ENCODE measurements at places on chromosomes 2 and 18.
A peak's percentile ranks its signal among the peaks of the same experiment; 100 is the strongest.

DNA sequence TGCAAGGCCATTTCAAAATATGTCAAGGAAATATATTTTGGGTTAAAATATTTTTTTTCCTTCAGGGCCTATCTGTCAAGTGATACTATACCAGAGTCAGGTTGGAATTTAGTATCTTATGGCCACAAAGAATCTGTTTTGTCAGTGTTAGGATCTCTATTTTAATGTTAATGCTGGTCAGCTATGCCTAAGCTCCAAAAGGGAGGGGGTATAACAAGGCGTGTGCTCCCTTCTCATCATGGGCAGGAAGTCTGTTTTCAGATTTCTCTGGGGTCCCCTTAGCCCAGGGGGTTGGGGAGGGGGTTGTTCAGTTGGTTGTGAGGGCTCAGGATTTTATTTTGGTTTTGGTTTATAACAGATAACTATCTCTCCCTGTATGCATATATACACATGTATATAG, 126.4 kb downstream of the TMEM163 start:
- no peak for DNase-seq

DNA sequence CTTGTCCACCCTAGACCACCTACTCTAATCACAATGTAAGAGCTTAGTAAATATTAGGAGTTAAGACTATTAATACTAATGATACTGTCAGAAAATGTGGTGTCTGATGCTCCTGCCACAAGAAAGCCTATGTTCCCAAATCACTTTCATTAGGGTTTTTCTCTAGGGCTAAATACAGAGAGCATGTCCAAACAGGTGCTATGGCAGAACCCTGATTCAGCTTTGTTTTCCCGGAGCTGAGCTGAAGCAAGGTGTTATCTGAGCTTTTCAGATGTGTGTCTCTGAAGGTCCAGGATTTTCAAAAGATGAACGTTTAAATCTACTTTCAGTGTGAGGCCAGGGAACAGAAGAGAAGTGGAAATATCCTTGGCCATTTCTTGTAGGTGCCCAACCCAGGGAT, 40.6 kb downstream of the CPO start:
- DNase-seq = no peak

- no peak for DNase-seq
These were observed 67.9 kb upstream of the PNPT1 start for GRCh38 chr2:55761526-55761925.

DNA sequence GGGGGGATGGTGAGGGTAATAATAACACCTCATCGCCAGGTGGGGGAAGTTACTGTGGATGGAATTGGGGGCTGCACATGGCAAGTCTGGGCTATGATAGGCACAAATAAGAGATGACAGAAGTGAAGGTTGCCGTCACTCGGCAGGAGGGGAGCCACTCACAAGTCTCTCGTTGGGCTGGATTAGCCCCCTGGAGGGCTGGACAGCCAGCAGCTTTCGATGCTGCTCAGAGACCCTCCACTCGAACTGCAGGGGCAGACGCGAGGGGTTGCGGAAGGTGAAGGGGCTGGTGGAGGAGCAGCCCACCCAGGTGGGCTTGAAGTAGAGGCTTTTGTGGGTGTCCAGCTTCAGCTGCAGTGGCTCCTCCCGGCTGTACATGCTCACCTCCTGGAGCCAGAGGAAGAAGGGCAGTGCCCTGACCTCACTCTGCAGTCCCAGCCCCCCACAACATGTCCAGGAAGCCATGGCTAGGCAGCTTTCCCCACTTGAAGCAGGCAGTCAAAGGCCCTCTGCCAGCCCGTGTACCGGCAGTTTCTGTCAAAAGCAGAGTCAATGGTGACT, 18.2 kb downstream of the CFAP65 start:
- DNase-seq = no peak

DNA sequence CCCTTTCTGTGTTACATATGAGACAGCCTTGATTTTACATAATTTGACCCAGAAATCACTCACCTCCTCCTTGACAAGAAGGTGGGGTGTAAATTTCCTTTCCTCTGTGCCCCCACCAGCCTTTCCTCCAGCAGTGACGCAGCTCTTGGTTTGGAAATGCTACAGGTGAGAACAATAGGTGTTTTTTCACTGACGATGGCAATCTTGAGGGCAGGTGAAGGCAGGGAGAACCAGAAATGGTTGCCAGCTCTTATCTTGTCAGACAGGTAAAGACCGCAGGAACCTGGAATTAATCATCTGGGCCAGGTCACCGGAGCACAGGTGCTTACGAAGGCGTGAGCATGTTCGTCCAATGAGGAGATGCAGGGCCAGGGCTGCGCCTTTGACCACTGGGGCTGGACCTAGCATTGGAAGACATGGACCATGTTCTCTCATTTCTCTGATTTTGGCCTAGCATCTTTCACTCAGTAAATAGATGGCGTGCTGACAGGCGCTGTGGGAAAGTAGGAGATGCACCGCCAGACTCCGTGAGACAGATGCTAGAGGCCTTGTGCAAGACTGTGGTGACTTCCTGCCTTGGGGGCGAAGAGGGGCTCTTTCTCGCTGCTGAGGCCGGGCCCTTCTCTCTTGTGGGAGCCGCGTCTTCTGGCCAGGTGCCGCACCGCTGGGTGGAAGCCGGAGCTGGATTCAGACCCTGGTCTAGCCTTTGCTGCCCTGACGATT, 4.0 kb downstream of the CIDEA start:
- no peak for DNase-seq

DNA sequence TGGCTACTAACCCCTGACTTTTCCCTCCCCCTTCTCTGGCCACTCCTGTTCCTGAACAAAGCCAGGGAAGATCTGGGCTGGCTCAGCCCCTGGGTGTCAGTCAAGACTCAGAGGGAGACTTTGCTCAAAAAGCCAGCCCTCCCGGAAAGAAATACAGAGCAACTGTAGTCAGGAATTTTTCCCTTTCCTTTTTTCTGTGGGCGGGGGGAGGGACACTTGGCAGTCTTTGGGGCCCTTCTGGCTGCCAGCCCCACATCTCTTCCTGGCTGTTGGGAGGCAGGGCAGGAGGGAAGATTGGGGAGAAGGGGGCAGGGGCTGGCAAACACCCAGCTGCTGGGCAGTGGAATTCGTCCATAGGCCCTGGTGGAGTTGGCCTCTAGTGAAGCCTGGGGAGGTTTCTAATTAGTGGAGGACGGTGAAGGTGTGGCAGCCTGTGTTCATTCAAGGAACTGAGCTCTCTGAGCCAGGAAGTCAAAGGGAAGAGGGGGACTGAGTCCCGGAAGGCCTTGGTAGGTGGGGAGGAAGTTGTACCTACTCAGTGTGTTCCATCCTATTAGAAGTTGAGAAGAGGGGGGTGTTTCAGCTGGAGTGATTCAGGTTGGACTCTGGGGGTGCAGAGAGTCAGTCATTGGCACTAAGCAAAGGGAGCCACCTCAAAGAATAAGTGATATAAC, 10.9 kb downstream of the IGFBP2 start:
- DNase-seq = no peak

DNA sequence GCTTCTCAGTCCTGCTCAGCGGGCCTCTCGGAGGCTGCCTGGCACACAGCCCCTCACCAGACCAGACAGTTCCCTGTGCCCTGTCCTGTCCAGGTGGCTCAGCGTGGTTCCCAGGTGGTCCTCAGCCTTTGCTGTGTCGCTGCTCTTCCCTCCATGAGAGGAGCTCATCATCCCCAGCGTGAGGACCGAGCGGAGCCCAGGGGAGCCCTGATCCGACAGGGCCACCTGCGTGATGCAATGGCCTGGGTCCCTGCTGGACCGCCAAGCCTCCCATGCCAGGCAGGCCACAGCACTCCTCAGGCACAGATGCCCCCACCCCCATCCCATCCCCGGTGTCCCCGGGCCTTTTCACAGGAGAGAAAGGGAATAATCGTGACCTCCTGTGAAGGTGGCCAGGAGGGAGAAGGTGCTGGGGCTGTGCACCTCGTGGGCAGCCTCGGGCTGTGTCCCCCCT, 4.3 kb downstream of the GPC1 start:
- no peak for DNase-seq

GRCh38 chr2:42494355-42495233, 812 bp upstream of the KCNG3 start:
- peak; percentile 53 for DNase-seq

DNA sequence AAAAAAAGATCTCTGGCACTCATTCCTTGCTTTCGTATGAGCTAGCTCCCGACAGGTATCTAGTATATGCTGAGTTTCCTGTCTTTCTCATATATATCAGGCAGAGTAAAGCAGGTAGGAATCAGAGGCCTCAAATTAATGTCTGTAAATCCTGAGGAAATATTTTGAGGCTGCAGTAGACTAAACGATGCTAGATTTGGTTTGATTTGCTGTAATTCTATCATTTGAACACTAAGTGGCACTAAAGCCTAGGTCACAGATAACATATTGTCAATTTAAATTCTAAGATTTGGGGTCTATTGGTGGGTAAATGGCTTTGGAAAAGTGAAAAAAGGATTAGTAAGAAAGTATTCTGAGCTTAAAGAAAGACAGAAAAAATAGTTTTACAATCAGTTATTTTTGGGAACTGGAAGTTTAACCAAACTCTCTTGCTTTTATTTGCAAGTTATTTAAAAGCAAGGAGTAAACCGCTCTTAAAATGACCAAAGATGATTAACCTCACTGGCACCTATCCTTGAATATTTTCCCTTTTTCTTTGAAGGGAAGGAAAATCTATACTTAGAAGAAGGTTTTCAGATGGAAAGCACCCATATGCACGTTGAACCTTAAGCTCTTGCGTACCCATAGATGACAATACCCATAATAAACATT, 37.6 kb upstream of the SLC4A10 start:
- no peak for DNase-seq

- DNase-seq = no peak
These were observed 58.1 kb downstream of the CYP26B1 start for GRCh38 chr2:72089537-72089936.

DNA sequence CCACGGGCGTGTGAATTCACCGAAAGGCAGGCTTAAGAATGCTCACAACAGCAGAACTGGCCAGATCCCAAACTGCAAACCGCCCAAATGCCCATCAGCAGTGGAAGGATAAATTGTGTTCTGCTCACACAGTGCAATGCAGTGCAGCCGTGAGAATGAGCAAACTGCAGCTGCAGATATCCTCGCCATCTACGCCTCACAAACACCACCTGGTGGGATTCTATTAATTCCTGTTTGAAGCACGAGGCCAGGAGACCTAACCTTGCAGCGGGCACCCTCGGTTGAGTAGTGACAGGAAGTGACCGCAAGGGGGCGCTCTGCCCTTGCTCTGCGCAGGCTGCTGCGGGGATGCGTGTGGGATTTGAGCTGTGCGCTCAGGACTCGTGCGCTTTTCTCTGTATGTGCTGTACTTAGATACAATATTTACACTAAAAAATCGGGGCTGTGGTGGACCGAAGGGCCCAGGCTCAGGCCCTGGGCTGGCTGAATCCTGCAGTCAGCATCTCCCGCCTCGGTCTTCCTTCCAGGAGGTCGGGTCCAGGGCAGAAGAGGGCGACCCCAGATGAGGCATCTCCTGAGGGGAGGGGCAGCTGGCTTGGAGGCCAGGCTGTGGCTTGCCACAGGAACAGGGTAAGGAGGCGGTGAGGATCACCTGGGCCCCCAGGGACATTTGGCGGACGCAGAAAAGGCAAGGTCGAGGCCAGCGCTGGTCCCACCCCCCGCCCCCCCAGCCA, 19.8 kb upstream of the PDIA6 start:
- peak; percentile 68 for DNase-seq

- DNase-seq = no peak
These were observed 246.1 kb downstream of the NRXN1 start for GRCh38 chr2:50785816-50786215.

GRCh38 chr2:240339411-240340360, 95.8 kb upstream of the GPC1 start:
- no peak for DNase-seq

GRCh38 chr2:238875101-238875470, 27.2 kb downstream of the TWIST2 start:
- DNase-seq = no peak

GRCh38 chr2:58891828-58892377, 650.8 kb upstream of the FANCL start:
- no peak for DNase-seq

DNA sequence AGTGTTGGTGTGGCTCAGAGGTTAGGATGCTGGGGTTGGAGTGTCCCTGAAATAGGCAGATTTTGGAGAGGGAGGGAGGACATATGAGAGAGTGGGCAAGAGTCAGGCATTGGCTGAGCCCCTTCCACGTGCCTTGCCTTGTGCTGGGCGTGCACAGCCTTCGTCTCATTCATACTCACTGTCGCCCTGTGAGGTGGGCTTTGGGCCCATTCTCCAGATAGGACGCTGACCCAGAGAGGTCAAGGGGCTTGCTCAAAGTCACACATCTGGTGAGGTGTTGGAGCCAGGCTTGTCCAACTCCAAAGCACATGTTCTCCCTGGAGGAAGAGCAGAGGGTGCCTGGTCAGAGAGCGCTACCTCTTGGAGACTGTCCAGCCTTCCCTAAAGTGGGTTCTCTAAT, 166.8 kb downstream of the DYSF start:
- no peak for DNase-seq

- no peak for DNase-seq
These were observed 4.0 kb downstream of the KANSL1L start for GRCh38 chr2:210167227-210167626.

GRCh38 chr2:88855620-88856408, 164.3 kb downstream of the RPIA start:
- DNase-seq = no peak

GRCh38 chr2:99942561-99943347, 199.6 kb downstream of the AFF3 start:
- no peak for DNase-seq

- no peak for DNase-seq
These were observed 107.9 kb downstream of the KCNF1 start for GRCh38 chr2:11019614-11020013.

DNA sequence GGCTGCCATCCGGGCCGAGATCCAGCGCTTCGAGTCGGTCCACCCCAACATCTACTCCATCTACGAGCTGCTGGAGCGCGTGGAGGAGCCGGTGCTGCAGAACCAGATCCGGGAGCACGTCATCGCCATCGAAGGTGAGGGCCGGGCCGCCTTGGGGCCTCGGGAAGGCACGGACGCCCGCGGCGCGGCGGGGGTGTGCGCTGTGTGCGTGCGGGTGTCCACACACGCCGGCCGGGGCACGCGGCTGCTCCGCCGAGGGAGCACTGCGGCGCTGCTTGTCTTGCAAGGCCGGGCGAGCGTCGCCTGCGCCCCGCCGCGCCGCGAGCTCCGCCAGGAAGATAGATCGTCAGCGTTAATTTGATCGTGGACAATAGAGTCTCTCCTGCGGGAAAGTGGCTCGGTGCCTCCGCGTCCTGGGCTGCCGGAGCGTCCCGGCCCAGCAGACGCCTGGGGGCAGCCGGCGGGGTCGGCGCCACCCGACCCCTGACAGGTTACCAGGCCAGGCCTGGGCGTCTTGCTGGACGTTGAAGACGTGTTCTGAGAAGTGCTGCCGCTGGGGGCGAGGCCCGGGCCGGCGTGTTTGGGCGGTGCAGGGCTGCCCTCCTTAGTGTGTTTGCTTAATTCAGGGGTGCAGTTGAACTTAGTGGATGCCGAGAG, 1.0 kb downstream of the AGAP1 start:
- DNase-seq = no peak

DNA sequence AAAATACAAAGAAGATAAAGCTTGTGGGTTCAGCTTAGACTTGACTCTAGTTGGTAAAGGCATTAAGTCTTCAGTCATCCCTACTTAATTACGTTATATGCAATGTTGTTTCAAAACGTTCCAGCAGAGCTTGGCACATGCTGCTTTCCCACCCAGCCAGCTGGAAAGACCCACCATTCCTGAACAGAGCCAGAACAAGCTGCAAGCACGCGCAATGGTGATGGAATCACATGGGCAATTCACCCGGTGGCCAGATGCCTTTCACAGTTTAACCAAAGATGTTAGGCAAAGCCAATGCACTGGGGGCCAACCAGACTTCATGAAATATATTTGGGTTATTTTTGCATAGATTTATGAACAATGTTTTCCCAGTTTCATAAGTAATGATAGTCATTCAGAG, 123.4 kb upstream of the CDH20 start:
- DNase-seq = no peak
